ENCODE measurements at places on chromosomes 5 and 9.
A peak's percentile ranks its signal among the peaks of the same experiment; 100 is the strongest.

GRCh38 chr5:157463621-157464518, 3.9 kb downstream of the NIPAL4 start:
- no peak for DNase-seq

DNA sequence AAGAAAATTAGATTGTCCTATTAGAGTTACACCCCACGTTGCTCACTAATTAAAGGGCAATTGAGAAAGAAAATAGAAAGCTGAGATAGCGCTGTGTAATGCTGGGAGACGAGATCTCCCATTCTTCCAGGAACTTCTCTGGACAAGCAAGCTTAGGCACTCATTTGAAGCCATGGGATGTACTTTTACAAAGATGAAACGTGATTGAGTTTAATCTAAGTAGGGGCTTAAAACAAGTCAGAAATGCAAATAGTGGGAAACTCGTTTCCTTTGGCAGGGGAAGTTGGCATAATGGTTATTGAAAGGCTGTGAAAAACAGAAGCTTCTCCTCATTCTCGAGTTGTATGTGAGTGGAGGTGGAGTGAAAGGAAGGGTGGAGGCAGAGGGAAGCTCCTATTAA, 3.7 kb downstream of the PRDM6 start:
- no peak for DNase-seq

DNA sequence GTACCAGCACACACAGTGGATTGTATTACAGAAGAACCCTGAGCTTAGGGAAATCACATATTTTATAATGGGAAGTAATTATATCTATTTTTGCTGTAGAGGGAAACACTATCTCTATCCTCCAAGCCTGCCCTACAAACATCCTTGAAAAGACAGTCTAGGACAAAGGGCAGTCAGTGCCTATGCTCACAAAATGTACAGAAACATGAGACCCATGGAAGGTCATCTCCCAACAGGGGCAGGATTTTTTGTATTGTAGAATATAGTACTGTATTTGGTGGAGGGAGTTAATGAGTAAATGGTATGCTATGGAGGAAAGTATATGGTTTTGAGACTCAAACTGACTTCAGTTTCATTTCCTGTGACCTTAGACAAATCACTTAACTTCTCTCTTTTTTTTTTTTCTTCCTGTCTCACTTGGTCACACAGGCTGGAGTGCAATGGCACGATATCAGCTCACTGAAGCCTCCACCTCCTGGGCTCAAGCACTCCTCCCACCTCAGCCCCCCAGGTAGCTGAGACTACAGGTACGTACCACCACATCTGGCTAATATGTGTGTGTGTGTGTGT, 5.8 kb upstream of the RAB14 start:
- peak; percentile 33 for DNase-seq

DNA sequence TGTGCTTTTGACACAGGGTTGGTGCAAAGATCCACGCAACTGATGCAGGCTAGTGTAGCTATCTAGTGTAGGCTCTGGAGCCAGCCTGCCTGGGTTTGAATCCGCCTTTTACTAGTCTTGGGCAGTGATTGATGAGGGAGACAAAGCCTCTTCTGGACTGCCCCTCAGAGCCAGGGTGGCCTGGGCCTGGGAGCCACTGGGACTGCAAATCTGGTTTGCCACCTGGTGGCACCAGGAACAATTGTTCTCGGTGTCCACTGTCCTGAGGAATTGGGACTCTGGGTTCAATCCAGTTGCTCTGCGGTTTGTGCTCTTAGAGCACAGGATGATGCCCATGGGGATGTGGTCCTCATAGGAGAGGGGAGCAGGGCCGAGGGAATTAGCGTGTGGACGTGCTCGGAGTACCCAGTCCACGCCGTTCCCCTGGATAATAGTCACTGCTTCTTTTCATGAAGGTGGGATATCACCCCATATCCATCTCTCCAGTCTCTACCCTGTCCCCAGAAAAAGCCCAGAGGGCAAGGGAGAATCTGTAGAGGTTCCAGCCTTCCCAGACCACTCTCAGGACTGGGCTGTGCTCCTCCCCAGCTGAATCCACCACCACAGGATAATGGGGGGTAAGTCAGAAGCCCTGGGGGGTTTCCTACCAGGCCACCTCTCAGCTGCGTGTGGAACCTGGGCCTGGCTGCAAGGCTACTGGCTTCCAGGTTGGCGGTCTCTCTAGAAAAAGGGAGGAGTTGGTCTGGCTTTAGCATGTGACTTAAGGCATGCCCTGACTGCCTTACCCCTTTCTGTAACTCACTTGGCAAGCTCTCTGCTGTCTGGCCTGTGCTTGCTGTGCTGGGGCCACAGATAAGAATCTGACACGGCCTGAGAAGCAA, 1.9 kb downstream of the B4GALT7 start:
- DNase-seq = no peak

DNA sequence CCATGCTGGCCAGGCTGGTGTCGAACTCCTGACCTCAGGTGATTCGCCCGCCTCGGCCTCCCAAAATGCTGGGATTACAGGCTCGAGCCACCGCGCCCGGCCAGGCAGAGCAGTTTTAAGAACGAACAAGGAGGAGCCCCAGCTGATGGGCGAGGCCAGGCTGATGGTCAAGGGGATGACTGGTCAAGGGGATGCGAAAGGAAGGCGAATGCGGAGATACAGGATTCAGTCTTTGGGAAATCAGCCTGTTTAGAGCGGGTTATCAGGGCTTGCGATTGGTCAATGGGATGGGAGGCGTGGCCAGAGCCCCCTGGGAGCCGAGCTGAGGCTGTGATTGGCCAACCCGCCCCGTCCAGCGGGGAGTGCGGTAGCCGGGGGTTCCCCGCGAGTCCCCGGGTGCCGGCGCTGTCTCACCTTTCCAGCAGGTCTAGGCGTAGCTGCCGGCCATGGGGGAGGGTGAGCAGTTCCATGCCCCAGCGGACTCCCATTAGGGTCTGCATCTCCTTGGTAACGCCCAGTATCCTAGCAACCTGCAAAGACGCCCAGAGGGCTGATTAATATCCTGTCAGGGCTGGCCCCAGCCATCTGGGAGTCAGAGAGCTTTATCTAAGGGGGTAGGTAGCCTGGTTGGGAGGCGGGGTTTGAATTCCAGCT, 7.5 kb upstream of the TOR2A start:
- no peak for DNase-seq

GRCh38 chr5:63250939-63251338, 672.3 kb downstream of the LRRC70 start:
- DNase-seq = no peak

DNA sequence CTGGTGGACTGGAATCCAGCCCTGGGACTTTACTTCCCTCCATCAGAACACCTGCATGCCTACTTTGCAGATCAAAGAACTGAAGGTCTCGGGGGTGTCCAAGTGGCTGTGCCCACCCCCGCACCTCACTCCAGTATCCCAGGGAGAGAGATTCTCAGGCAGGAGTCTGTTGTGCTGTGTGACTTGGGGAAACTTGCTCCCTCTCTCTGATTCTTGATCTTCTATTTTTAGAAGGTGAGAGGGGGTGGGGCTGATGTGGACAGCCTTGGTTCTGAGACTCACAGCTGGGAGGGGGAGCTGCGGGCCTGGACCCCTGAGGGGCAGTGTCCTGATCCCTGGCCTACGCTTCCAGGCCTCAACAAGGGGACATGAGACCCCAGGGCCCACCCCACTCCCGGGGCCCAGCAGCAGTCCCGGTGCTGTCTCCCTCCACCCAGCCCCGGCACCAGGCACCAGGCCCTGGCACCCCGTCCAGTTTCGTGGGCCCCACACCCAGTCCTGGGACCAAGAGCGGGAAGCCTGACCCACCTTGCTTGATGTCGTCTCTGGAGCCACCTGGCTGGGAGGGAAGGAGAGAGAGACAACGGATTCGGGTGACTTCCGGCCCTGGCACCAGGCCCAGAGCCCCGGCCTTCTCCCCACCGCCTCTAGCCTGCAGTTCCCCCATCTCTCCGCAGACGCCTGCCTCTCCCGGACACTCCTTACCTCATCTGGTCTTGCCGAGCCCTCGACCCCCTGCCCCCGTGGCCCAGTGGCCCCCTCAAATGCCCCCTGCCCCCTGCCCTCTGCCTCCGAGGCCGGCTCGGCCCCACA, 74.0 kb upstream of the SPTLC1 start:
- no peak for DNase-seq

- DNase-seq = no peak
Measured at GRCh38 chr5:83011985-83012384, 65.2 kb downstream of the TMEM167A start.

DNA sequence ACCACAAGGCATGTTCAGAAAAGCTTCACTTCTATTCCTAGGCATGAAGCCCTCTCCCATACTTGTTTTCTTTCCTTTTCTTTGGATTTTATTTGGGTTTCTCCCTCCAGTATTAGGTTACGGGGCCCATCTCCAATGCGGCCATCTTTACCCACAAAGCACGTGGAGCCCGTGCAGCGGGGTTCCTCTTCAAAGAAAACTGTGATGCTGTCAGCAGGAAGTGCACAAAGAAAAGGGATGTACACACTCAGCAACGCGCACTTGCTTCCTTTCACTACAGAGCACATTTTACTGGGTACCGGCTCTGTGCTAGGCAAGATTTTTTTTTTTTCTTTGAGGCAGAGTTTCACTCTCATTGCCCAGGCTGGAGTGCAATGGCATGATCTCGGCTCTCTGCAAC, 106.6 kb downstream of the COL23A1 start:
- no peak for DNase-seq

GRCh38 chr9:95461448-95462248, 55.1 kb downstream of the PTCH1 start:
- DNase-seq = no peak

- DNase-seq = no peak
Measured at GRCh38 chr9:126880947-126881332, 20.5 kb downstream of the ZBTB34 start.

DNA sequence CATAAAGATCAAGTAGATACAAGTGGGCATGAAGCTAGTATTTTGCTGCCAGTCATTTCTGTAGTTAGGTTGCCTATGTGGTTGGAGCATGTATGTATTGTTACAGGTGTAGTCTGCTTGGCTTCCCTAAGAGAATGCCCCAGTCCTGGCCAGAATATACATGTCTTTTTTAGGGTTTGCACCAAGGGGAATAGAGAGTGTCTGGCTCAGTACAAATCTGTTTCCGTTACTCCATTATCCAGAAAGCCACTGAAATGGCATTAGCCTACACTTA, 23.2 kb downstream of the TGFBR1 start:
- DNase-seq = no peak

GRCh38 chr9:105414947-105415661, 32.7 kb upstream of the FSD1L start:
- peak; percentile 22 for DNase-seq

DNA sequence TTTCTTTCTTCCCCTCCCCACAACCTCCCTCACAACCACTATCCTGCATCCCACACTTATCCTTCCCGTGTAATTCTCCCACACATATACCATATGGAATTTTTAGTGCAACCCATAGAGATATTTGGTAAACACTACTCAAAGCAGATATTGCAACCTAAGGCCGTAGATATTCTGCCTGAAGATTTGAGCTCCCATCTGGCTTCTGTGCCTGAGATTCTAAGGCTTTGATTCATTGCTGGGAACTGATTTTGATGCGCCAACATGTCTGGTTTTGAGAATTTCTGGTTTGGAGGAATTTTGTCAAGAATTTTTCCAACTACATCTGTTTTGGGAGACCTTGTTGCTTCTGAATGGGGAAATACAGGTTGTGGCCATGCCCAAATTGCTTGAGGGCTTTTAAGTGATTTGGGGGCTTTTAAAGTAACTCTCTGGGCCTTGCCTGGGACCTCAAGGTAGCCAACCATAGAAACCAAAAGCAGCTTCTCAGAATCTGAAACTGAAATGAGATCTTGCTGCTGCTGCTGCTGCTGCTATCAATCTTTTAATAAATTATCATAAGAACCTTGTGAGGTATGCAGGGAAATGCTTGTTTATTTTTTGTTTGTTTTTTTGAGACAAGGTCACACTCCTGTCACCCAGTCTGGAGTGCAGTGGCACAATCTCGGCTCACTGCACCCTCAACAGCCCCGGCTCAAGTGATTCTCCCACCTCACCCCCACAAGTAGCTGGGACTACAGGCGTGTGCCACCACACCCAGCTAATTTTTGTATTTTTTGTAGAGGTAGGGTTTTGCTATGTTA, 36.2 kb downstream of the PLAC8L1 start:
- no peak for DNase-seq

DNA sequence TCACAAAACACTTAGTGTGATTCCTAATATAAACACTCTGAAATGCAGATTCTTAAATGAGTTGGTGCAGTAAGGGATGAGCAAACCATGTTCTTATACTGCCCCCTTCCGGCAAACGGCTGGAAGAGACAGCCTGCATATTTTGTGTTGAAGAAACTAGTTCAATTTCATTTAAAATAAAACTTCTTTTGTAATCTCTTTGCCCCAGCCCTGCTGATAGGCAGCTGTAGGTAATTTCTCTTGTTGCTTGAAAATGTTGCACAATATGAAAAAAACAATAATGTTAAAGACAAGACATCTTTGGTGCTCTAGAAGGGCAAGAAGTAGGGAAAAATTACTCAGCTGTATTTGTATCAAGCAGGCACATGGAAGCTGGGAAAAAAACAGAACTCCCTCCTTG, 89.7 kb upstream of the CCNG1 start:
- peak; percentile 25 for DNase-seq

DNA sequence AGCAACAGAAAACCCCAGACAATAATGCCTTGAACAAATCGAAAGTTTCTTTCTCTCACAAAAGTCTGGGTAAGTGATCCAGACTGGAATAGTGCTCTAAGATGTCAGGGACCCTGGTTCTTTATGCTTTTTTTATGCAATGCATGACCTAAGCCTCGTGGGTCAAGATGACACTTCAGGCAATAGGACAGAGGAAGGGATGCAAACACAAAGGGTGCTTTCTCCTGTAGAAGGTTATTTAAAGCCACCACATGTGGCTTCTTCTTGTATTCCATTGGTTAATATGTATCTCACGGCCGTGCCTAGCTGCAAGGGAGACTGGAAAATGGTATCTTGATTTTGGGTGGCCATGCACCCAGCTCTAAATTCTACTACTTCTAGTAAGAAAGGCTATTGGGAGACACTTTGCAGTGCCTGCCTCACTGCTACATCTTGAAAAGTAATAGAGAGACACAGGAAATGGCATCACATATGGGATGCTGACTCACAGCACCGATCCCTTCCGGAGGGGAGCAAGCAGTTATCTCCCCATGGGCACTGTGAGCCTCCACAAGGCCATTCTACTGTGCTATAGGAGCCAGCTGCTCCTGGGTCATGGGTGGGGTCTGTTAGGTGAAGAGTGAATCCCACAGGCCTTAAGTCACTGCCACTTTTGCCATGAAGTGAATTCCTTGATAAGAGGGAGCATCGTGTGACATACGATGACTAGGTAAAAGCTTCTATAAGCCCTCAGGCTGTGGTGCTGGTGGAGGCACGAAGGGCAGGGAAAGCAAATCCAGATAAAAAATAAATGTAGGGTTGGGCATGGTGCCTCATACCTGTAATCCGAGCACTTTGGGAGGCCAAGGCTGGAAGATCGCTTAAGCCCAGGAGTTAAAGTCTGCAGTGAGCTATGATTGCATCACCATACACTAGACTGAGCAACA, 32.5 kb upstream of the RAB14 start:
- no peak for DNase-seq

GRCh38 chr9:115883467-115884329, 269.9 kb upstream of the PAPPA start:
- no peak for DNase-seq

GRCh38 chr5:172437445-172438318, 16.6 kb downstream of the SH3PXD2B start:
- no peak for DNase-seq

- DNase-seq = no peak
Measured at GRCh38 chr5:123451047-123451446, 27.8 kb upstream of the CEP120 start.

GRCh38 chr5:108588323-108588722, 159.4 kb upstream of the FER start:
- DNase-seq = no peak

GRCh38 chr5:88813244-88813643, 69.7 kb downstream of the MEF2C start:
- DNase-seq = no peak

Measured in GM18507 (cell line).